Activated CD4-positive, CD25-positive, alpha-beta regulatory T cell treated with anti-CD3 and anti-CD28 coated beads, Interleukin-2, amount 50 U/mL, for 72 hours (primary cell): ENCODE measurements at places on chromosomes 7 and 10.

DNA sequence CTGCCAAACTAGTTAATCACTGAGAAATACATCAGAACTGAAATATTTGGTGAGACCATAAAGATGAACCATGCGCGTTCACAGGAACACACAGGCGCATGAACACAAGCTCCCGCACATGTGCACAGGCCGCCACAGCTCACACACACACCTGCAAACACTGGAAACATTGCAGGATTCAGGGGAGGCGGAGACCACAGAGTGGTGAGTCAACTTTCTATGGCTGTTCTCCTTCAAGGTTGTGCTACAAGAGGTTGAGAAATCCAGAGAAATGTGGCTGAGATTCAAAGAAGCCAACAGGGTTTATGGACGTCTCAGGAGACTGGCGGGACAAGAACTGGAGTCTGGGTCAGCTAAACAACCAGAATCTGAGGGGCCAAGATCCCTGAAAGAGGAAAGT, 17.8 kb downstream of the ESYT2 start:
- no peak for DNase-seq

DNA sequence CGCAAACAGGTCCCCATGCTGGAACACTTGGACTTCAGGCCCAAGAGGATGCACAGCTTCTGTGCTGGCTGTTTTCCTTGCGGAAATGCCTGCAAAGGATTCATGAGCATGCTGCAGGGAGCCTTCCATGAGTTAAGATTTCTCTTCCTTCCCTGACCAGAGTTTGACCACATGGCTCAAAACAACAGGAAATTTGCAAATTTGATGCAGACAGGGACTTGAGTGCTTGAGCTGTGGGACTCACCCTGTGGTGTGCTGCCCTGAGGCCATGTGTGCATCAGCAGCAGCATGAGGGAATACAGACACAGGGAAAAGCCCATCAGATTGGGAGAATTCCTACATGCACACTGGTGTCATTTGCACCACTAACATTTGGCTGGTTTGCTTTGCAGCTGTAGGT, 195.4 kb downstream of the CDC14C start:
- no peak for DNase-seq

GRCh38 chr7:46210467-46210866, 289.4 kb upstream of the IGFBP3 start:
- no peak for DNase-seq

GRCh38 chr10:52639652-52640051, 132.9 kb downstream of the MBL2 start:
- no peak for DNase-seq

DNA sequence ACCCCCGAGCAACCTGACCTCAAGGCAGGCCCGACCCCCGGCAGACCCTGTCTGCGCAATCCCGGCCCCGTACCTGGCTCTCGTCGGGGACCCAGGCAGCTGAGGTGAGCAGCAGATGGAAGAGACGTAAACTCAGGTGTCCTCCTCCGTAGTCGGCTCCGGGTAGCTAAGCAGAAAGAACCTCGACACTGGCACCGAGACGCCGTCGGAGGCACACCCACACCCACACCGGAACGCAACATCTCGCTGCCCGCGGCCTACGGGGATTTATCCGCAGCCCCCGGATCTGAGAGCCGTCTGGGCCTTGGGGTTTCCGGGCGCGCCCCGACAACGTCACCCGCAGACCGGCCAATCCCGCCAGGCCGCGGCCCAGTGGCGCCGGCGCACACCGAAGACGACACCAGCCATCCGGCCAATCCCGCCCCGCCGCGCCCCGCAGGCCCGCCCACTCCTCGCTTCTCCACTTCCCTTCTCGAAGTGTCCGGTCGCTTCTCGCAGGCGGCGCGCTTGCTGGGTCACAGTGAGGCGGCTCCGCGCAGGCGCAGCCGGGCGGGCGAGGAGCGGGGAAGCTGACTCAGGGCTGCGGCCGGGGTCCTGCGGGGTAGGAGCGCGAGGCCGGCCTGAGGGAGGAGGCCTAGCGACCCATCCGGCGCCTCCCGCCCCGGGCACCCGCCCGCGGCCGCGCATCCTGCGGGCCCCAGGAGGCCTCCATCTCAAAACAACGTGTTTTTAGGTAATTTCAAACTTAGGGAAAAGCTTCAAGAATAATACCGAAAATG, at the start of gene ZFAND2A:
Gene ZFAND2A, minus strand, starts transcription at position 306 of the 779 bp plus-strand sequence. CDS start 1,984 bp downstream, outside the sequence.
- DNase-seq: peak; percentile 100

DNA sequence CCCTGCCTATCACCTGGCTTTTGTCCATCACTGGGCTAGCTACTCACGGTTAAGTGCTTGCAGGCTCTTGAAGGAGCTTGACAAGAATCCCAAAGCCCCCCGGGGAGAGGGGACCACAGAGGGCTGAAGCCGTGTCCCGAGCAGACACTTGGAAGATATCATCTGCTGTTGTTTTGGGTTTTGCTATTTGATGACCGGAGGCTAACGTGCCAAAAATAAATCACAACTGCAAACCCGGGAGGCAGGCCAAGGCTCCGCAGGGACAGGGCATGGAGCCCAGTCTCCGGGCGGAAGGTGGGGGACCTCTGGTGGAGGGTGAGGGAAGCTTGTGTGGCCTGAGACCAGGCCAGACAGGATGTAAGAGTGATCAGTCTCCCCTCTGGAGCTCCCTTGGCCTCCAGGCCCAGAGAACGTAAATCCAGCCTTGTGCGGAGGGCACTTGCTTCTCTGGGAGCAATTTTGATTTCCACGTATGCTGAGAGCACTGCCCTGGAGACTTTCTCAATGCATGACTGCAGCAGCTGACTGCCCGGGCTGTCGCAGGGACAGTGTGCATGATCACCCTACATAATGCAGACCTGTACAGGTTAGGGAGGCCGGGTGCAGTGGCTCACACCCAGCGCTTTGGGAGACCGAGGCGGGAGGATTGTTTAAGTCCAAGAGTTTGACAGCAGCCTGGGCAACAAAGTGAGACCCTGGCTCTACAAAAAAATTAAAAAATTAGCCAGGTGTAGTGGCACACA, at the start of gene PHKG1:
Gene PHKG1, minus strand, starts transcription at position 164 of the 743 bp plus-strand sequence. CDS start 4,011 bp downstream, outside the sequence.
- no peak for DNase-seq

- no peak for DNase-seq
Observed at GRCh38 chr10:124535731-124536495, 74.3 kb downstream of the LHPP start.

DNA sequence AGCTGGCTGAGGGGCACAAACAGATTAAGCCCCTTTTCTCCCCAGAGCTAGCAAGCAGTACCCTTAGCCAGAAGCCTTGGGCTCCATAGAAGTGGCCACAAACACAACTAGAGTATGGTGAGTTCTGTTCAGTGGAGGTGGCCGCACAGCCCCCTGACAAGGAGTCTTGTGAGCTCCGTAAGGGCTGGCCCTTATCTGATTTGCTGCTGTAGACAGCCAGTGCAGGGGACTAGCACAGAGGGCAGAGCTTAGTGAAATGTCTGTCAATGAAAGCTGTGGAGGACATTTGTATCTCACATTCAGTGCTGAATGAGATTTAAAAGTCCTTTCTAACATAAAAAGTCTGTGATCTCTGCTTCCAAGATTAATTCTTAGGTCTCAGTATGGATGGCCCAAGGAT, 137.3 kb downstream of the AUTS2 start:
- no peak for DNase-seq

DNA sequence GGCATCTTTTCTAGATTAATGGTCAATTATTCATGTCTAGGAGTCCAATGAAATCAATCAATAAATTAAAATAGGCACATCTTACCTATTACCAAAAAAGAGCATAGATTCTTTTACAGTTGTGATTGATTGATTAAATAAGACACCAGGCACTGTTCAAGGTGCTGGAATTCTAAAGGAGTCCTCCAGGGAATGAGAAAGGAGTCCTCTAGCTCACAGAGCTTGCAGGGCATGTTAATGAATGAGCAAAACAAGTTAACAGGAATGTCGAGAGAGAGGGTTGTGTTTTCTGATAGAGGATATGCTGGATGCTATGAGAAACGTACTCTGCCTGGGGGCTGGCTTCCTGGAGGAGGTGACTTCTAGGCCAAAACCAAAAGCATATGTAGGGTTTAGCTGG, 191.4 kb downstream of the BMPER start:
- DNase-seq: no peak

DNA sequence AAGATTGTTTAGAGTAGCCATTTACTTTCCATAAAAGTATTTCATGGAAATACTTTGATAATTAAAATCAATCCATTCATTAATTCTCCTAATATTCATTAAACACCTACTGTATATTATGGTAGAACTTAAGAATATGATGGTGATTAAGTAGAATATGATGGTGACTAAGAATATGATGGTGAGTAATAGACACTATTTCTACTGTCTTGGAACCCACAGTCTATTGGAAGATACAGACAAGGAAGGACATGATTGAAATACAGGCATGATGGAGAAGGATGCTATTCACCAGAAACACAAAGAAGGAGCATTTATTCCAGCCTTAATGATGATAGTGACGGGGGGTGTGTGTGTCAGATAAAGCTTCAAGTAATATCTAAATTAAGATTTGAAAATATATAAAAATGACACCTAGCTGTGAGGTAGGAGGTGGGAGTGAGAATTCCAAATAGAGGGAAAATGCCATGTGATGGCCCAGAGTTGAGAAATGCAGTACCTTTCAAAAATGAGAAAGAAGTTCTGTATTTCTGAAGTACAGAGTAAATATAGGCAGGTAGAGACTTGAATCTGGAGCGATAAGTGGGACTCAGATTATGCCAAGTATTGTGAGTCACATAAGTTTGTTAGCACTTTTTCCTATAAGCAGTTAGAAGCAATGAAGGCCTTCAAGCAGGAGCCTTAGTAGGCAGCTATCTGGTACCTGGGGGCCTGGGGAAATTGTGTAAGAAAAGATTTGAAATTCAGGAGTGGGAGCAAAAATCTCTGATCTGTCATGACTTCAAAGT, 12.5 kb upstream of the CDK13 start:
- DNase-seq: no peak

DNA sequence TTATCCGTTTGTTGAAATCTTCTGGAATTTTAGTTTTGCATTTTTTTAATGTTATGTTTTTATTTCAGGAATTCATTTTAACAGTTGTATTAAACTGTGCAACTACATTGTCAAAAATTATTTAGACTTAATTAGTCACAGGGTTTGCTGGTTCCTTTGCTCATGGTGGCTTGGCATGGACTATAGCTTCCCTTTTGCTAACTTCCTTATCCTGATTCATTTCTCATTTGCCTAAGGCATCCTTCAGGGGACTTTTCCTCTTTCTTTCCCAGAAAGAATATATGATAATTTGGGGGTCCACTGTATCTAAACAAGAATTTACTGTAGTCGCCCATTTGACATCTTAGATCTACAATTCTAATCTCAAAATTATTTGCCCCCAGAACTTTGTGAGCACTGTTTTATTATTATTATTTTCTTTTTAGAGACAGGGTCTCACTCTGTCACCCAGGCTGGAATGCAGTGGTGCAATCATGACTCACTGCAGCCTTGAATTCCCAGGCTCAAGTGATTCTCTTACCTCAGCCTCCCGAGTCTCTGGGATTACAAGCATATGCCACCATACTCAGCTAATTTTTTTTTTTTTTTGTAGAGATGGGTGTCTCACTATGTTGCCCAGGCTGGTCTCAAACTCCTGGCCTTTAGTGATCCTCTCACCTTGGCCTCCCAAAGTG, 13.9 kb downstream of the FIGNL1 start:
- DNase-seq: no peak

DNA sequence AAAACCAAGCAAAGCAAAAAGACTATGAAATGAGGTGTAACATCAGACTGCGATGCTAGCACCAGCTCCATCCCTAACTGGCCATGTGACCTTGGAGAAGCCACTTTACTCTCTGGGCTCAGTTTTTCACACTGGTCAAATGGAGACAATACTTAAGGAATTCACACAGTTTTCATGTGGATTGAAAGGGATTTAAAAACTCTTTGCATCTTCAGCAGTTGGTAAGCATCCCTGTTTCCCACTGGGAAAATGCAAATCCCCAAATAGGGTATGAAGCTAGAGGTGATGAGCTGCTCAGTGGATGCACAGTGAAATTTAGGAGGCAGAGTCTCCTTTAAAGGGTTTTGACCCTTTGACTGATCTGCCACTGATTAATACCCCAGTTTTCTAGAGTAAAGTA, 240.7 kb downstream of the SORCS3 start:
- DNase-seq: no peak

DNA sequence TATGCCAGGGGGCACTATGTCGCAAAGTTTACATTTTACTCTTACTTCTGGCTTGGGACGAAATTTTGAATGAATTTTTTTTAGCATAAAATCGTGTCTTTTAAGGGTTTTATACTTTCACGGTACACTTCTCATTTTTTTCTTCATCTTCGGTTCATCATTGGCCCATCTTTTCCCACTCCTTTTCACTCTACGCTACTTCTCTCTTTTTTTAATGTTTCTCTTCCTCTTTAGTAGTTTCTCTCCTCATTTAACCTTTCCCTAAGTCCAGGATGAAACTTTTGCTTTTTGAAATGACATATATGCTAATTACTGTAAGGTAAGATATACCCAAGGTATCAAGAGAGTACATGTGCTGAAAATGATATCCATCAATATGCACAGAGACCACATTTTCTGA, 39.5 kb downstream of the C7orf33 start:
- no peak for DNase-seq

DNA sequence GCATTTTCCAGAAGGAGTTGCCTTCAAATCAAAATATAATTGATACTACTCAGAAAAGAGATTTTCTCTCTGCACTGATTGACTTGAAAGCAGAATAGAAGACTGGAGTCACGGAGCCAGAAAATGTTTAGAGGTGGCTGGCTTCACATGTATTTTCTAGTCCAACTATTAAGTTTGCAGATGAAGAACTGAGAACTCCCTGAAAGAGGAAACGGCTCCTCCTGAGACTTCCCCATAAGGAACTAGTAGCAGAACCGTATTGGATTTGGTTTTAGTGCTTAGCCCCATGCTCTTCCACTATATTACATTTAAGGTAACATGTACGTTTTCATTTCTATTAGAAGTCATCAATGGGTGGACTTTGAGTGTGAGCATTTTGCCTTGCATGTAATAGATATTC, 946.3 kb downstream of the CNTNAP2 start:
- no peak for DNase-seq

- DNase-seq: no peak
Observed at GRCh38 chr7:121107923-121108498, 119.5 kb downstream of the CPED1 start.

- no peak for DNase-seq
Observed at GRCh38 chr7:116242178-116242577, 31.8 kb downstream of the TES start.

- no peak for DNase-seq
Observed at GRCh38 chr7:127895814-127896280, 135.4 kb downstream of the LRRC4 start.

- DNase-seq: no peak
Observed at GRCh38 chr7:55023841-55024505, 5.2 kb downstream of the EGFR start.

GRCh38 chr10:70809726-70810125, 6.0 kb upstream of the SGPL1 start:
- no peak for DNase-seq

DNA sequence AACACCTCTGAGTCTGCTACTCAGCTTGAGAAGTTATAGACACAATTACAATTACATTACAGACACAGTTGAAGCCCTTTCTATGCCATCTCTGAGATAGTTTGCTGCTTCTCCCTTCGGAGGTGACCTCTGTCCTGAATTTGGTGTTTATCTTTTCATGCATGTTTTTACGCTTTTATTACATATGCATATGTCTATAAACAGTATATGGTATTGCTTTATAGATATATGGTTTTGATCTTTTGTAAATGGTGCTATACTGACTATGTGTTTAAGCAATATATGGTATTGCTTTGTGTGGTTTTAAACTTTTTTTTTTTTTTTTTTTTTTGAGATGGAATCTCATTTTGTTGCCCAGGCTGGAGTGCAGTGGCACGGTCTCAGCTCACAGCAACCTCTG, 48.4 kb downstream of the HK1 start:
- DNase-seq: no peak
